H9 (cell line): ENCODE measurements at places on chromosomes 6 and 20.

DNA sequence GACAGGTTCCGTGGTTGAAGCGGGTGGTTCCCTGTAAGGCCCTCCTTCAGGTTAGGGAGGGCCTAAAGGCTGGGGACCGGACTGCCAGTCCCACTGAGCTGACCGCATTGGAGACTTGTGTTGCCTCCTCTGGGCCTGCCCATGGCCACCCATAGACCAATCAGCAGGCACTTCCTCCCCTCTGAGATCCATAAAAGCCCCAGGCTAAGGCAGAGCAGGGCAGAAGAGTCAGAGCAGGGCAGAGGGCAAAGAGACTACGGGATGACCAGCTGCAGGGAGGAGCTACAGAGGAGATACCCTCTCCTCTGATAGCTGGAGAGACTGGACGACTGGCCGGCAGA, 537.4 kb downstream of the TENT5A start:
- DNase-seq: peak; percentile 28

DNA sequence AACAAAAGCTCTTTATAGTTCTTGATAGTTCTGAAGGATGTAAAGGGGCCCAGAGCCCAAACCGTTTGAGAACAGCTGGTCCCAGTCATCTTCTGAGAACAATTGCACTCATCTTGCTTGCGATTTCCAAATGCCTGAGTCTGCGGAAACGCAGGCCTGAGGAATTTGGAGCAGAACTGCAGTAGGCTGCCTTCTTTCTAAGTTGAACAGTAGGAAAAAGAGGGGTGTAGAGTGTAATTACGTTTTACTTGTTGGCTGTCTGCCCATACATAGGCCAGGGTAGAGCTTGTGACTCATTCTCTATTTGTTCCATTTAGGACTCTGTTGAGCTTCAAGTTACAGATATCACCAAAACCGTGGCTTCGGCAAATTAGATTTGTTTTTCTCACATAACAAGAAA, 42.0 kb upstream of the KIF16B start:
- DNase-seq: no peak

- no peak for DNase-seq
These were observed 20.1 kb downstream of the SEC23B start for GRCh38 chr20:18527836-18528235.

DNA sequence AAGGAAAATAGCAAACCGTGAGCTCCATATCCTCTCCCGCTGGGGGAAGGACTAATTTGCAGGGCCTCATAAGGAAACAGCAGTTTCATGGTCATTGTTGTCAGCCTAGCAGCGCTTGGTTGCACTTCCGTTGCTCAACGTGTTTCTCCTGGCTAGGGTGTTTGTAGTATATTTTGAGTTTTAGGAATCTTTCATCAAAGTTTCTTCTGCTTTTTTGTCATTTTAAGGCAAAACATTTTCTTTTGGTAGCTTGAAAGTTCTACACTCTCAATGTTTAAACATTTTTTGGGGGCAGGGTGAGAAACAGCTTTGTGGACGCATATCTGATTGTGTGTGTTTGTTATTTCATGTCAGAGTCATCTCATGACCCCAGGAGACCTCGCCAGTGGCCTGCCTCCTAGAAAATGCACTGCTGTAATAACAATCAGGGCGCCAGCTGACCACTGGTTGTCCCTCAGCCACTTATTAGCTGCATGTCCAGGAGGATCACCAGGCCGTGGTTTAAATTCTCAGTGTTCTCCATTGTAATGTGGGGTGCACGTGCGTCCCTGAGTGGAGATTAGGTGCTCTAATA, 20.6 kb downstream of the JARID2 start:
- no peak for DNase-seq

GRCh38 chr20:35702051-35702823, 3.0 kb downstream of the ROMO1 start:
- no peak for DNase-seq

DNA sequence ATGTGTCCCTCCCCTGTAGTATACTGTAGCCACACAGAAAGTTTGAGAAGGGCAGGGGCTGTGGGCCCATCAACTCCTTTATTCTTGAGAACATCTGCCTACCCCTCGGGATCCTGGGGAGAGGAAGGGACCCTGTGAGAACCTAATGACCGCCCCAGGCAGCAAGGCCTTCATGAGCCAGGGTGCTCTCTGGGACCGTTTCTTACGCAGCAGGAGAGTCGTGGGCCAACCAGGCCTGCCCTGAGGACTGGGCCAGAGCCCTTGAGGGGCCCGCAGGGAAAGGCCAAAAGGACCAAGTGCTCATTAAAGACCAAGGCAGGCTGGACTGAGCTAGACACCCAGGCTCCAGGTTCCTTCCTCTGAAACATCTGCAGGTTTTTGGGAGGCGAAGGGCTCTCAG, 5.2 kb downstream of the SGK2 start:
- no peak for DNase-seq

DNA sequence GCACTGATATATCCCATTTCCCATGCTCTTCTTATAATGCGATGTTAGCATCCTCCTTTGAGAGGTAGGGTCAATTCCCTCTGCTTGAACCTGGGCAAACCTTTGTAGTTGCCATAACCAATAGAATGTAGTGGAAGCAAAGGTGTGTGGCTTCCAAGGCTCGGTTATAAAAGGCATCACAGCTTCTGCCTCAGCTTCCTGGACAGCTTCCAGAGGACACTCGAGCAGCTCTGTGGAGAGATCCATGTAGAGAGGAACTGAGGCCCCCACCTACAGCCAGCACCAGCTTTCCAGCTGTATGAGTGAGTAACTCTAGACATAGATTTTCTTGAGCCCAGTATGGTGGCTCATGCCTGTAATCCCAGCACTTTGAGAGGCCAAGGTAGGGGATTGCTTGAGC, 36.7 kb downstream of the FGD2 start:
- DNase-seq: no peak

- DNase-seq: no peak
These were observed 19.2 kb downstream of the TUBB2B start for GRCh38 chr6:3208098-3208774.

DNA sequence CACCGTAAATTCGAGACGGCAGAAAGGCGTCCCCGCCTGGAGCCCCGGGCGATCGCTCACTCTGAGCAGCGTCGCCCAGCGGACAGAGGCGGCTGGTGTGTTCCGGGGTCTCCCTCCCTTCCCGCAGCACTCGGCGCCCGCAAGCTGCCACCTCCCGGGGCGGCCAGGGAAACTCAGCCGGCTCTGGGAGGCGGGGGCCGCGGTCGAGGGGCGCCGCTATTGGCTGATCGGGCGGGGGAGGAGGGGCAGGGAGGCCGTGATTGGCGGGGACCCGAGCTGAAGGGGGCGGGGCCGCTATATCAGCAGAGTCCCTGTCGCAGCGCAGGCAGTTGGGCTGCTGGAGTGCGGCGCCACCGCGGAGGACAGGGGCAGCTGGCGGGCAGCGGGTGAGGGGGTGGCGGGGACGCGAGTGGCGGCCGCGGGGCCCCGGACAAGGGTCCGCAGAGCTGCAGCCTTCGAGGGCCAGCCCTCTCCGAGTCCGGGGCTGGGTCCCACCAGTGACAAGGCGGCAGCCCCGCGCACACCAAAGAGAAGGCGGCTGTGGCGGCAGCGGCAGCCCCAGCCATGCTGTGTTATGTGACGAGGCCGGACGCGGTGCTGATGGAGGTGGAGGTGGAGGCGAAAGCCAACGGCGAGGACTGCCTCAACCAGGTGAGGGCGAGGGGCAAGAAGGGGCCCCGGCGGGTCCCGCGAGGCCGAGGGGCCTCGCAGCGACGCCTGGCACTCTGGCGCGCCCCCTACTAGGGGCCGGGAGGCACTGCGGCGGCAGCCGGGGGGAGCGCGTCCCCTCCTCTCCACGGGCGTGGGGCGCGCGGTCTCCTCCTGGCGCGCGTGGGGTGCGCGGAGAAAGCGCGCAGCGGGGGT, at the start of gene MYLIP:
Gene MYLIP, plus strand, starts transcription at position 328 of the 864 bp plus-strand sequence. Its CDS starts 237 bp downstream, at position 565.
- DNase-seq: peak; percentile 97

- DNase-seq: peak; percentile 39
These were observed 338.3 kb upstream of the CHD6 start for GRCh38 chr20:41956338-41957074.

- DNase-seq: no peak
These were observed 671.5 kb downstream of the DHX35 start for GRCh38 chr20:39633689-39634088.

DNA sequence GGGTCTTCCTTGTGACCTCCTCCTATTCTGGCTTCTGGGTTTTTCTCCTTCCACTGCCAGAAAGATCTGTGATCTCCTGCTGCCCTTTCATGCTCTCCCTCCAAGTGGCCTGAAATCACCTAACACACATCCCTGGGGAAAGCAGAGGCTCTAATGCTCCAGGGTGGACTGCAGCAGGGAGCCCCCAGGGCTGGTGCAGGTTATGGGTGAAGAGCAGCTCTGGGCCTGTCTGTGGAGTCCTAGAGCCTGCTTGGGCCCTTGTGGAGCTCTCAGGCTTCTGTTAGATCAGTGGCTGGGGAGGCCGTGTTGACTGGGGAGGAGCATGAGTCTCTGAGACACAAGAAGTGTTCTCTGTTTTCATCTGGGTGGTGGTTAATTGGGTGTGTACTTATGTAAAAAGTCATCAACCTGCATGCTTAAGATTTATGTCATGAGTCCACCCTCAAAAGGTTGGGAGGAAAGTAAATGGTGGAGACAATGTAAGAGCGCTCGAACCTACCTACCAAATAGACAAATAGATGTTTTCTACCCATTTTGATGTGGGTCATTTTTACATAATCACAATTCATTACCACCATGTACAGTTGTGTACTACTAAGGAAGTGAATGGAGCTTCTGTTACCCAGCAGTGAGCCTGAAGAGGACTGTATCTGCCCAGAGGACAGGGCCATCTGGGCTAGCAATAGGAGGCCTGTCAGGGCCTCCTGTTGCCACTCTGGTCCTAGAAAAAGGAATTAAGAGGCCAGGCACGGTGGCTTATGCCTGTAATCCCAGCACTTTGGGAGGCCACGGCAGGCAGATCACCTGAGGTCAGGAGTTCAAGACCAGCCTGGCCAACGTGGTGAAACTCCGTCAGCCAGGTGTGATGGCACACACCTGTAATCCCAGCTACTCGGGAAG, 32.0 kb upstream of the RNF8 start:
- no peak for DNase-seq

GRCh38 chr20:4794846-4795245, 73.1 kb downstream of the PRND start:
- no peak for DNase-seq

- DNase-seq: no peak
These were observed 52.4 kb downstream of the CEBPB start for GRCh38 chr20:50242863-50243609.

GRCh38 chr20:17841751-17842215, 126.8 kb downstream of the SNX5 start:
- DNase-seq: no peak

- no peak for DNase-seq
These were observed 36.5 kb downstream of the RARS2 start for GRCh38 chr6:87553159-87553765.

DNA sequence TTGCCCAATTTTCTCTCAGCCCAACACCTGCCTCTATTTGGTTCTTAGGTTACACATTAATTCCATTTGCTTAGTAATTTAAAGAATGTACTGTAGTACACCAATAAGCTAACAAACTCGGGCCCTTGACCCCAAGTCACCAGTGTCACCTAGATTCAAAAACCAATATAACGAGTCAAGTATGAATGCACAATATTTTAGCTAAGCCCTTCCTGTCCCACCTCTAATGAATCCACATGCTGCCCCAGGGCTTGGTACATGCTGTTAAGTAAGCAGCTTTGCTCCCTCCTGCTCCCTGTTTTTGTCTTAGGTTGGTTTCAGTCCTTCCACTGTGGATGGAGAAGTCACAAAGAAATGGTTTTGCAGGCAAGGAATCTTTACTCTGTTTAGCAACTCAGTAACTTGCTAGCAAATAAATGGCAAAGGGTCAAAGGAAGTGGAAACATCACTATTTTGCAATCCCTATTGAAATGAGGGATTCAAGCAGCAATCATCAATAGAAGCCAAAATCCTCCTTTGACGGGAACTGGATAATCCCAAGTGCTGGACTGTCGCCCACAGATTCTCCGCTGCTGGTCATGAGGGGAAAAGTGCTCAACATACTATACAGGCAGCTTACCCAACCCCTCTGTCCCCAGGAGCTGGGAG, 5.0 kb upstream of the MPC1 start:
- no peak for DNase-seq

DNA sequence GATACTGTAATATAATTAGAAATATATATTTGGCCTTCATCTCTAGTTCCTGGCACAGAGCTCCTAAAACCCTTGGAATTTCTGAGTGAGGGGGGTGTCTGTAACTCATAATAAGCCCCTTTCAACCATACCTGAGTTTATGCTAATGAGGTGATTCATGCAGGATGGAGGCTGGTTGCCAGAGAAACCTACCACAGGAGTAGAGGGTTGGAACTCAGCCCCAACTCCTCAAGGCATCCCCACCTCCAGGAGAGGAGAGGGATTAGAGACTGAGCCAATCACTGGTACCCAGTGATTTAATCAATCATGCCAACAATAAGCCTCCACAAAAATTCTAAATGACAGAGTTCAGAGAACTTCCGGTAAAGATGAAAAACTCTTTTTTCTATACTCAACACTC, 17.5 kb downstream of the UQCC1 start:
- no peak for DNase-seq

DNA sequence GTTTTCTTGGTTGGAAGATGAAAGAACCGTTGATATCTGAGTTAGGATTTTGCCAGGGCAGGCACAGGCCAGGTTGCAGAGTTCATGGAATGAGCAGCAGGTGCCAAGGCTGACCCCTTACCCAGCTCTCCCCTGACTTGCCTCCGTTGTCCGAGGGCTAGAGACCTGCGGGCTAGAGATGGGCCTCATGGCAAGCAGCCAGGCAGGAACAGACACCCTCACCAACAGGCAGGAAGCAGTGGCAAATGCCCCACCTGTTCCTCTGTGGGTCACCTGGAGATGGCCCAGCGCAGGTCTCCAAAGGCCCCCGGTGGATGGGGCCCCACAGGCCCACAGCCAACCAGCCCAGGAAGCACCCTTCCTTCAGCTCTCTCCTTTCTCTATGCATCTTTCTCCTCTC, 186.7 kb upstream of the PMEPA1 start:
- DNase-seq: no peak

DNA sequence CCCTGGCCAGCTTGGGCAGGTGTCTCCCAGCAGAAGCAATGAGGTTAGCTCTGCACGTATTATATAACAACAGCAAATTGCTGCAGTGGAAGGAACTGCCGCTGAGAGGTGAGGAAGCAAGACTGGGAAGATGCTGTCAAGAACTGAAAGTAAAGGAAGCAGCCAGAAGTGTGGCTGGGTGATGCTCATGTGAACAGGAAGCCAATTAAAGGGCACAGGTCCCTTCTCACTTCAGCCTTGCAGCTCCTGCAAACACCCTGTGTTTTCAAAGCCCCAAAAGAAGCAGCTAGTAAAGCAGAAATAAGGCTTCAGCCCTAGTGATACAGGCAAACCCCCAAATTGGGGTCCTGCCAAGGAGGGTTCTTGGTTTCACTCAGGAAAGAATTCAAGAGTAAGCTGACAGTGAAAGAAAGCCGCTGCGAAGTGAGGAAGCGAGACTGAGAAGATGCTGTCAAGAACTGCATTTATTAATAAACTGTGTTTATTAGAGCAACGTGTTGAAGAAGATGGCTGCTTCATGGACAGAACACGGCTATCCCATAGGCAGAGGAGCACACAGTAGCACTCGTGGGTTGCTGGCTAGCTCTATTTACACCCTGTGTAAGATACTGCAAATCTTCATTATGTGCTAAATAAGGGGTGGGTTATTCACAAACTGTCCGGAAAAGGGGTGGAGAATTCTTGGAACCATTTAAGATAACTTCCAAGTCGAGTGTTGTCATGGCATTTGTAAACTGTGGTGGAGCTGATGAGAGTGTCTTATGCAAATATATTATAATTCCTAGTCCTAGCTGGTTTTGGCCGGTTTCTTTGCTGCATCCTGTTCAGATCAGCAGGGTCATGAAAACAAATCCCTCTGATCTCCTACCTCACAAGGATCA, 152.2 kb downstream of the LINC00237 start:
- no peak for DNase-seq
